ENCODE measurements at places on chromosomes 5 and 9.

DNA sequence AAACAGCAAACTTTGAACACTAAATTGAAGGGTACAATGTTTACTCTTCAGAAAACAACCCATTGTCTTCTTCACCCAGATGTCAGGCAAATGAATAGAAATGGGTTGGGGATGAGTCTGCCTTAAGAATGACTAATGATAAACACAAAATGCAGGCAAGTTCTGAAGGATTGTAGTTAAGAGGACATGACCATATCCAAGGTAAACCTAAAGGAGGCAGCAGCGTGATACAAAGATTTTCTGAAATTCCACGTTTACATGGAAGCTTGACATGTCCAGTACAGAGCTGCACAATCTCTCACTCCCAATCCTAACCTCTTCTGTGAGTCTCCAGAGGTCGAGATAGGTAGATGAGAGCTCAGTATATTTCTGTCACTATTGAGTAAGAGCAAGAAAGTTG lies 1263.2 kb upstream of the CDH6 start:
- DNase-seq, result no peak

GRCh38 chr9:93654351-93654961 lies 78.1 kb downstream of the PHF2 start:
- no peak for DNase-seq

GRCh38 chr9:129774791-129775447 lies 22.1 kb upstream of the PTGES start:
- no peak for DNase-seq

DNA sequence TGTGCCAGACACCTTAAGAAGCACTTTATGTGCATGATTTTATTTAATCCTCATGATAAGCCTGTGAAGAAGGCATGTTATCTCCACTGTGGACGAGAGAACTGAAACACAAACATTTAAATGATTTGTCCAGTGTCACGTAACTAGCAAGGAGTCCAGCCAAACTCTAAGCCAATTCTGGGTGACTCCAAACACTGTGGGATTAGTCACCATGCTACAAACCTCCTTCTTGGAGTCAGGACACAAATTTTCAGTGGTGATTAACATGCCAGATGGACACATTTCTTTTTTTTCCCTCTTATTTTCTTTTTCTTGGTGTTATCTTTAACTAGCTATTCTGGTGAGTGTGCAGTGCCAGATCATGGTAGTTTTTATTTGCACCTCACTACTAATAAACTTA lies 316.8 kb downstream of the NDUFS4 start:
- DNase-seq, result no peak

DNA sequence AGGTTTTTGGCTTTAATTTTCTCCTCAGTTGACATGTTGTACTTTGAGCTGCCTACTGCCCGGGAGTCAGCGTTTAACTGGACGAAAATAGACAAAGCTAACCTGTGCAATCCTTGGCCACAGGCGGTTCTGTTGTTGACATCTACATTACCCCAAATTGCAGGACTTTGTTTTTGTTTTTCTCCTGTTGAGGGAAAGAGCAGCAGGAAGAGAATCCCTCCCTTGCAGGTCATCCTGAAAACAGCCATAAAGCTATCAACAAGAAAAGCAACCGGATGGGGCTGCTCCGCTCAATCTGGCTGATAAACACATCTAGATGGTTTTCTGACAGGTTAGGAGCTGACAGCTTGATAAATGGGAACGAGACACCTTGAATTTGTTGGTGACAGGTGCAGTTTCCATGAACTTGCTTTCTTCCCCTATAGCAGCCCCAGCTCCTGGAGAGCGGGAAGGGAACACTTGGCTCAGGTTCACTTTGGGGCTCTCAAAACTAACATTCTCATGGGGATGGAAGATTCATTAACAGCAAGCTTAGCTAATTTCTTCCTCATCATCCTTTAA lies 331.5 kb downstream of the SLIT3 start:
- DNase-seq, result no peak

GRCh38 chr5:83156001-83156400 lies 78.7 kb downstream of the XRCC4 start:
- no peak for DNase-seq

DNA sequence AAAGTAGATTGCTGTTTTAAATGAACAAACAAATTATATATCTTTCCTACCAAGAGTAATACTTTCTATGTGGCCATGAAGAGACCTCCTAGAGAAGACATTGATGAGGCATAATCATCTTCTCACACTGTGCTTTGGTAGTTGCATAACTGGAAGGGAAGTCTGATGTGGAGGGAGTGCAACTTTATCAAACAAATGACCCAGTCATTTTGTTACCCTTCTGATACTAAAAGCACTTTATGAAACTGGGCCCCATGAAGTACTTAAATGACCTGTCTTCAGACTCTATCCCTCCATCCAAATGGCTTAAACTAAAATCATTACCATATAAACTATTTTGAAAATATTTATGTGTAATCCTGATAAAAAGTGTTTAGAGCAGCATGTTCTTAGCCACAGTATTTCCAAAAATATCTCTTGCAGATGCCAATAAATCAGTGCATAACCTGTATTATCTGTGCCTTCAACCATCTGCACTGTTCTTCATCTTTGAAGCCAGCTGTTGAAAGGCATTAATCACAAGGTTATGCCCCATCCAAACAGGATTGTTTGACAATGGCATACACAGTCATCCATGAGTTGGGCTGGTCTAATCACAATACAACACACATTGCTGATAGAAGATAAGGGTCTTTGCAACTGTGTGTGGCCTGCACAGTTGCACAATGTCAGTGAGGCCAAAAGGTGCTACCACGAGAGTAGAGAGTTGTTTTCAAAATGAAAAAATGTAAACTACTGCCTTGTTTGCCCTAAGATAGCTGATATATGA lies 31.9 kb upstream of the MIER3 start:
- DNase-seq, result no peak

DNA sequence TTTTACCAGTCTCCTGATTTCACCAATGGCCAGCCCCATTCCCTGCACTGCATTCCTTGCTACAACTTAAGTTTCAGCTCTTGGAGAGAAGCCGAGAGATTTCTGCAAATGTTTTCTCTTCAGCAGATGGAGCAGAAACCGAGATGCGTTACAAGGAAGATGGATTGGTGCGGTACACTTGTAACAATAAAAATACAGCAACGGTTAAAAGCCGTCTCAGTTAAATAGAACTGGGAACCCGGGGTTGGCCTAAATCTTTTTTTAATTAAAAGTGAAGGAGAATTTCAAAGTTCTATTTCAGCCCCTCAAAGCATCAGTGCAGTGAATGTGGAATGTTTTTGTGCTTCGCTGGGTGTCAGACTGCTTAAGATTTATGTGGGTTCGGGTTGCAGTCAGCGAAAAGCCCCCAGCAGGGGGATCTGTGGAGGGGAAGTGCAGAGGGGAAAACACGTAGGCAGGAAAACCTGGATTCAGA lies 19.8 kb downstream of the BRINP1 start:
- no peak for DNase-seq

DNA sequence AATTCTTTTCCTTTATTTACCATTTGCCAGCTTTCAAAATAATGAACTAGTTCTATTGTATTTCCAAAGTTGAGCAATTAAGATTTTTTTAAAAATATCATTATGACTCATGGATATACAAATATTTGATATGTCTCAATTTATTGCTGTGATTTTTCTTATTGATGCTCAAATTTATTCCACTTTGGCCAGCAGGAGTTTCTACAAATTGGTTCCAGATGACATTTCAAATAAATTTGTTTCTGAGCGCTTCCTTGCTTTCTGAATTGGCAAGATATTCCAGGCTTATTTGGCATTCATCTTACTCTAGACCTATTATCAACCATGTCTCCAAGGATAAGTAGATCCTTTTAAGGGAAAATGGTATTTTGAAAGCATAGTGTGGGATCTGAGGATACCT lies 58.5 kb upstream of the TJP2 start:
- DNase-seq, result no peak

DNA sequence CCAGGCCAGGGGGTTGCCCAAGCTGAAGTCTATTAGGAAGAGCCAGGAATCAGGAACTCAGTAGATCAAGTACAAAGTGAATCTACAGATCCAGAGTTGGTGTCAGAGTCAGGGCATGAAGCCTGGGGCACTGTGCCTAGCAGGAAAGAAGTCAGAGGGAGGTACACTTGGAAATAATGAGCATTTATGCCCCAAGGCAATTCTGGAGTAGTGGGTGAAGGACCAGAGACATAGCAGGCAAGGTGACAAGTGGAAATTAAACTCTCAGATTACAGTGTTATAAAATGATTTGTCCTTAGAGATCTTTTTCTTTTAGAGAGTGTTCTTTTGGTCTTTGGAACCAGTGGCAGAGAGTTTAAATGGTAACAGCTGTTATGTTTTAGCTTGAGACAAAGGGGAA lies 138.0 kb downstream of the ADAMTSL1 start:
- DNase-seq, result no peak

DNA sequence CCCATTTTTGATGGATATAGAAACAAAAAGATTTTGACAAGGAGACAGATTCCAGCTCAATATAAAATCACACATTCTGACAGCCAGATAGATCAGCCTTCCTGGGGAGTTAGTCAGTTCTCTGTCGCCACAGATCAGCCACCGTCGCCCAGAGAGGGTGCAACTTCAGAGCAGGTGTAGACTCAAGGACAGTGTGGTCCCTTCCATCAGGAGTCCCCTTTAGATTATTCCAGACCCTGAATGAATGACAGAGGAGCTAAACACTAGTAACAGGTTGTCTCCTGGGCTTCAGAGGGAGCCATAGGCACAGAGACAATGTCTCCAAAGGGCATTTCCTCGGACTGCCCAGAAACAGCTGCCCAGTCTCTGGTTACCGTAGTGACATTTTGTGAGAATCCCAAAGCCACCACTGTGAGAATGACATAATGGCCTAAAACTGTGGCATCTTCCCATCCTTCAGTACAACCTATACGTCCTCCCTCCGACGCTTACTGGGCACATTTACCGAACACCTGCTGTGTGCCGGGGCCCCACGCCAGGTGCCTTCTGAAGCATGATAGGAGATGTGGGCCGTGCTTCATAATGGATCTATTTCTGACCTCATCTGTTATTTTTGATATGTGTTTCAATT lies 47.4 kb upstream of the SLC2A8 start:
- no peak for DNase-seq

DNA sequence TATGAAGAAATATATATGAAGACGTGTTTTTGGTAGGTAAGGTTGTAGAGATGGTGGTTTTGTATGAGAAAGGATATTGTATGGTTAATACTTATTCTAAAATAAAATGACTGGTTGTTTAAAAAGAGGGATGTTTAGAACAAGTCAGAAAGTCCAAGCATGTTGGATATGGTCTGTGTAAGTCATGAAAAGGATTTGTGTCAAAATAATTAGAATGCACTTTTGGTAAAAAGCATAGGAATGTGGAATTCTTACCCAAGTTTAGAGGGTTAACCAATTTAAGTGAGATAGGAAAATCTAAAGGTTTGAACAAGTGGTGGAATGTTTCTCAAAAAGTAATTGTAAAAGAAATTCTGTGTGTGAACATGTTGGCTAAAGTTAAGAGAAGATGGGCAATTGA lies 1556.5 kb upstream of the C9orf72 start:
- DNase-seq, result no peak

- no peak for DNase-seq
These were observed 9.4 kb upstream of the DELE1 start for GRCh38 chr5:141914199-141914743.

GRCh38 chr5:127867022-127867783 lies 164.0 kb downstream of the CCDC192 start:
- no peak for DNase-seq

DNA sequence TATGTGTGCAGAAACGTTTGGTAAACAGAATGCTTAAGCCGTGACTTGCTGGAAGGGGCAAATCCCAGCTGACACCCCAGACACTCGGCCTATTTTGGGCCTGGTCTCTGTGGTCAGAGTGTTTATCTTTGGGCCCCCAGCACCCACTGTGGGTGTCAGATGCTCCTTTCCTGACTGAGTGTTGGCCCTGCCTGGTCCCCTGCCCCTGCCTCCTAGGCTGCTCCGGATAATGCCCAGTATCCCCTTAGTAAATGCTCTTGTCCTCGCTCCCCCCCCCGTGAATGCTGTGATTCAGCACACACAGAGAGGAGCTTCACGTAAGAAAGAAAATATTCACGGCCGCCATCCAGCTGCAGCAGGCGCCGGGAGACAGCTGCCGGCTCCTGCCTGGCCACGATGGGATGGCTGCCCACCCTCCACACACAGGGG lies 11.3 kb upstream of the ANGPTL2 start:
- no peak for DNase-seq

GRCh38 chr9:137009938-137010732 lies 13.8 kb upstream of the CLIC3 start:
- DNase-seq, result no peak

- no peak for DNase-seq
These were observed 31.3 kb downstream of the ANKRA2 start for GRCh38 chr5:73534011-73534644.

DNA sequence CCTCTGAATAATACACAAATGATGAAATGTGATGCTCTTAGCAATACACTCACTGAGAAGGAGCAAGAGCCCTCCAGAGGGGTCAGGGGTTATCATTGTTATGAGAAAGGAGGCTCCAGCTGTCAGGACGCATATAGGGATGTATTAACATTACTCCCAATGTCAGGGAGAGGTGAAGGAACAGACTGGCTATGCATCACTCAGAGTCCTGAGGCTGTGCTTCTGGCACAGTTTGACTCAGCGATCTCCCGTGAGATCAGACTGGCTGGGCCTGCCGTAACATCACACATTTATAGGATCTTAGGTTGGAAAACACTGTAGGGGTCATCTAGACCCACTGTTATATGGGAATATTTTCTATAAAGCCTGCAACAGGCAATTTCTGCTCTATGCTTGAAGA lies 226.5 kb upstream of the GLRA1 start:
- DNase-seq, result no peak

DNA sequence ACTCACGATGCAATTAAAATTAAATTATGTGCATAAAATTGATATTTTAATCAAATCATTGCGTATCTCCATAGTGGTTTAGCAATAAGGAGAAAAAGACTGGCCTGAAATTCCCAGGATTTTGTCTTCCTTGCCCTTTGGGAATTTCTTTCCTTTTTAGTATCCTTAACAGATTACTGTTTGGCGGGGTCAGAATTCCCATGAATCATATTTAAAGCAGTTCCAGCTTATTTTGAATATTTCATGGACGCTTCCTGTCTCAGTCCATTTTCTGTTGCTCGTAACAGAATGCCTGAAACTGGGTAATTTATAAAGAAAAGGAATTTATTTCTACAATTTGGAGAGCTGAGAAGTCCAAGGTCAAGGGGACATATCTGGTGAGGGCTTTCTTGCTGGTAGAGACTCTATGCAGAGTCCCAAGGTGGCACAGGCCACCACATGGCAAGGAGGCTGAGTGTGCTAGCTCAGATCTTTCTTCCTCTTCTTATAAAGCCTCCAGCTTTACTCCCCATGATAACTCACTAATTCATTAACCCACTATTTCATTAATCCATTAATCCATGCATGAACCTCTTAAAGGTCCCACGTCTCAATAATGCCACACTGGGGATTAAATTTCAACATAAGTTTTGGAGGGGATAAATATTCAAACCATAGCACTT lies 37.8 kb downstream of the CDH6 start:
- no peak for DNase-seq

DNA sequence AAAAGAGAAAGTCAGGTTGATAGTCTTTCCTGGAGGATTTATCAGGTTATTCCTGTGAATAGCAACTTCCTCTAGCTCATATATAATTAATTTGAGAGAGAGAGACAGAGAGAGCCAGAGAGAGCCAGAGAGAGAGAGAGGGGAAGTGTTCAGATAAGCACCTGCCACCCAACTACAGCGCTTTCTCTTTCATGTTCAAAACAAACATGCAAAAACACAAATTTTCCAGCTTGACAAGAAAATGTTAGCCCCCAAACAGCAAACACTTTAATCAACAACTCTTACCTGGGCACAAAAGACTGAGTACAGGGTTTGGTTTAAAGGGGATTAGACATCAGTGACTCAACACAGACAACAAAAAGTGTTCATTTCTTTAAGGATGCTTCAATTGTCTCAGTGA lies 61.7 kb upstream of the PLPP6 start:
- no peak for DNase-seq

All from CD4-positive, alpha-beta T cell treated with Interleukin-4 for 4 hours (primary cell).